ENCODE measurements at places on chromosomes 2 and 18. TPM values are rescaled to one million over a fixed set of nuclear protein-coding genes. Genes with fewer than 3 reads are reported as not detected.

DNA sequence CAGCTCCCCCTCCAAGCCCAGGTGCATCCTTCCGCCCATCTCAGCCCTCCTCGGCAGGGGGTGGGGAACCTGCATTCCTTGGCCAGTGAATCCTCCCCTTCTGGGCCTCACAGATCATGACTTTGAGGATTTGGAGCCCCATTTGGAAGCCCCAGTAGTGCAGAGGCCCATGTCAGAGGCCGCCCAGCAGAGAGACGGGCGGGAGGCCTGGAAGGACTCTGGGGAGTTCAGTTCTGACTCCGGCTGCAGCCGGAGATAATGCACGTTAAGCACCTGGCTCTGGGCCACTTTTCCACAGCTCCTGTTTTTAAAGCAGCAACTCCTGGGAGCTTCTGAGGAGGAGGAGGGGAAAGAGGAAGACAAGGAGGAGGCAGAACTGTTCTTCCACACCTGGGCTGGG, 14.9 kb downstream of the ATOH8 start:
- H3K4me3 ChIP-seq = no peak overlapping the region
- H3K27ac ChIP-seq = no peak overlapping the region
- H3K27me3 ChIP-seq = no peaks in the 10 kb centered on the region
- no peaks in the 10 kb centered on the region for H3K36me3 ChIP-seq
- DNase-seq = no peak

DNA sequence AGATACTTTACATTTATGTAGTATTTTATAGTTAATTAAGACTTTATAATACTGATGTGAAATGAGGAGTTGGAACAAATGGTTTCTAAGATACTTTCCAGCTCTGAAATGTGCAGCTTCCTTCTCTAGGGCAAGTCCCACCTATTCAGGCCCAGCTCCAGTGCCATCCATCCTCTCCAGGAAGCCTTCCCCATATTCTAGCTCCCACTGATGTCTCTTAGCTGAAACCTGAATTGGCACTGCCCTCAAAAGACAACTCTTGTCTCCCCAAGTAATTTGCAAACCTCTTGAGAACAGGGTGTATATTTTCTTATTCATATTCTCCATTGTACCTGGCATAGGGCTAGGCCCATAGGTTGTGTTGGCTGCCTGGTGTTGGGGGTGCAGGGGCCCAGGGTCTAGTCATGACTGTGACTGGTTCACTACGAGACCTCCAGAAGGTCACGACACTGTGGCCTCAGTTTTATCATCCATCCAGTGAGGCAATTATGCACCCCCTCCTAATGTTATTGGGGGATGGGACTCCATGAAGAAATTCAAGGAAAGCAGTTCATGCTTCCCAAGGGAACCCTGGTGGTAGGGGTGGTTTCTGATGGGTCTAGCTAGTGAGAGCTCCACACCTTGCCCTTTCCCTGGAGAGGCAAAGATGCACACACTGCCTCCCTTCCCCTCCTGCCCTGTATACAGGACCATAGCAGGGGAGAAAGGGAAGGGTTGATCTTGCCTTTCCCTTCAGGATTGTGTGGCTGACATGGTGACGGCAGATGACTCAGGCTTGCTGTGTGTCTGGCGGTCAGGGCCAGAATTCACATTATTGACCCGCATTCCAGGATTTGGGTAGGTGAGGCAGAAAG, 2.8 kb downstream of the WDR54 start:
- no peaks in the 10 kb centered on the region for H3K4me1 ChIP-seq
- no peak overlapping the region for H3K4me3 ChIP-seq
- H3K36me3 ChIP-seq = peaks cover 2% of the 10 kb centered on the region
- DNase-seq = no peak
- H3K27ac ChIP-seq = no peak overlapping the region

GRCh38 chr18:22505141-22505591, 87.5 kb upstream of the CTAGE1 start:
- no peak for DNase-seq
- no peak overlapping the region for H3K27ac ChIP-seq
- no peaks in the 10 kb centered on the region for H3K4me1 ChIP-seq

GRCh38 chr2:29705616-29706015, 215.8 kb downstream of the ALK start:
- no peaks in the 10 kb centered on the region for H3K4me1 ChIP-seq
- no peak overlapping the region for H3K4me3 ChIP-seq
- no peak overlapping the region for H3K27ac ChIP-seq

- H3K36me3 ChIP-seq = no peaks in the 10 kb centered on the region
- H3K4me1 ChIP-seq = no peaks in the 10 kb centered on the region
- DNase-seq = no peak
- H3K27me3 ChIP-seq = no peaks in the 10 kb centered on the region
These were observed 1293.7 kb downstream of the CNTNAP5 start for GRCh38 chr2:125318740-125319139.

- H3K27ac ChIP-seq = no peak overlapping the region
- H3K4me1 ChIP-seq = no peaks in the 10 kb centered on the region
- no peaks in the 10 kb centered on the region for H3K27me3 ChIP-seq
- no peak for DNase-seq
These were observed 492.6 kb downstream of the DPP10 start for GRCh38 chr2:114935031-114935430.

DNA sequence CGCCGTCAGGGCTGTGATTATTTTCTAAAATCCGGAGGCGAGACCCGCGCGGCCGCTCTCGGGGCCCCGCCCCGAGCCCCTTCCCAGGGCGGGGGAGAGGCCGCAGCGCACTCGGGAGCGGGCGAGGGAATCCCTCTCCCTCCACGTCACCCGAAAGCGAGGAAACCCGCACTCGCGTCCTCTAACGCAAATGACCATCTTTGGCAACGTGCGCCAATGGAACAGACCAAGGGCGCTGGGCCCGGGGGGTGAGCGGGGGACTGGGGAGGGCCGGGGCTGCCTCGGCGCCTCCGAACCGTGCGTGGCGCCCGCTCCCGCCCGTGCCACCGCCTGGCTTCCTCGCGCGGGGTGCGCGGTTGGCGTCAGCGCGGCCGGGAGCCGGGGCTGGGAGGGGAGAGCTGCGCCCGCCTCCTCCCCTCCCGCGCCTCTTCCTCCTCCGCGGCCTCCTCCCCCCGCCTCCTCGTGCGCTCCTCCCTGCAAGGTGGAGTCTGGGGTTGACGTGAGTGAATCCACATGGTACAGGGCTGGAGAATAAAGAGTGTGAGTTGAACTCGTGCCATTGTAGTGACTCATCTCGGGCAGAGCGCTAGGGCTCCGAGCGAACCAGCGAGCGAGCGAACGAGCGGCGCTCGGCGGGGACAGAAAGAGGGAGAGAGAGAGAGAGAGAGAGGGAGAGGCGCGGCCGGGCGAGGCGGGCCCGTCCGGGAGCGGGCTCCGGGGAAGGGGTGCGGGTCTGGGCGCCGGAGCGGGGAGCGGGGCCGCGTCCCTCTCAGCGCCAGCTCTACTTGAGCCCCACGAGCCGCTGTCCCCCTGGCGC, at the start of gene FOSL2:
Gene FOSL2 (plus strand): TSS at position 562 of the 817 bp plus-strand sequence. CDS start 863 bp downstream, outside the sequence.
- peak within 1 kb of the TSS; percentile 95 for H3K27ac ChIP-seq
- DNase-seq = peak; percentile 99
- peaks cover 36% of the 10 kb centered on the region for H3K4me1 ChIP-seq
- H3K27me3 ChIP-seq = no peaks in the 10 kb centered on the region

GRP gene
- not detected for total RNA-seq

PJVK gene
- total RNA-seq = 2.1 TPM

POTEI gene
- 7.0 TPM for total RNA-seq

Data from Caco-2 (cell line).